Activated T-cell treated with anti-CD3 and anti-CD28 coated beads, Interleukin-2, amount 50 U/mL, for 1 hour (primary cell): ENCODE measurements at places on chromosomes 12 and 14.

GRCh38 chr12:127170226-127171180 lies 1096.5 kb upstream of the TMEM132C start:
- DNase-seq: no peak

DNA sequence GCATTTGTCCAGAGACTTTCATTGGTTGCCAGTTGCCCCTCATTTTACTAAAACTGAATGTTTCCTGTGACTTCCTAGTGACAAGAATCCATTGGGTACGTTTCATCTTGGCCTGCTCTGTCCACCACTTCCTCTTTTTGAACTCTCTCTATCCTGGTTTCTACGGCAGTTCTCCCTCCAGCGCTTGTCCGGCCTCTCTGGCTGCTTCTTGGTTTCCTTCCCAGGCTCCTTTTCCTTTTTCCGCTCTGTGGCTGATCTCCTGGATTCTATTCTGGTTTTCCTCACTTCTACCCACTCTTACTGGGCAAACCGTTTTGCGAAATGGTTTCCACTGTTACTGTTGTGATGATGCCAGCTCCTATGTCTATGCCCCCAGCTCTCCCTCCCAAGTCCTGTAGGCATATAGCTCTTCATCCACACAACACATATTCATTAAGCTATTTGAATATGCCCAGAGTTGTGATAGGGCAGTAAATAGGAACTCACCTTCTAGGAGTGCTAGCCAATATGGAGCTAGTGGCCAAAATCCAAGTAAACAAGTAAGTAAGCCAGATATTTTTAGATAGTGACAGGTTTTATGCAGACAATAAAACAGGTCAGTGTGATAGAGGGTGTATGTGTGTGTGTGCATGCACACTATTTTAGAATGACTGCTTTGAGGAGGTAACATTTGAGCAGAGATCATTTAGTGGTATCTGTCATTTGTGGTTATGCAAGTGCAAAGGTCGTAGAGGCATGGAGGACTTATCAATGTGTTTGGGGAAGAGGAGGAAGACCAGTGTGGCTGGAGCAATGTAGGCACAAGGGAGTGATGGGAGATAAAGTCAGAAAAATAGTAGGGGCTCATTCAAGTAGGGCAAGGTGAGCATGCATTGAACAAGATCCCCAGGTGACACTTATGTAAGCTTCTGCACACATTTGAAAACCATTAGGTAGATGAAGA lies 27.9 kb upstream of the CTDSP2 start:
- no peak for DNase-seq

DNA sequence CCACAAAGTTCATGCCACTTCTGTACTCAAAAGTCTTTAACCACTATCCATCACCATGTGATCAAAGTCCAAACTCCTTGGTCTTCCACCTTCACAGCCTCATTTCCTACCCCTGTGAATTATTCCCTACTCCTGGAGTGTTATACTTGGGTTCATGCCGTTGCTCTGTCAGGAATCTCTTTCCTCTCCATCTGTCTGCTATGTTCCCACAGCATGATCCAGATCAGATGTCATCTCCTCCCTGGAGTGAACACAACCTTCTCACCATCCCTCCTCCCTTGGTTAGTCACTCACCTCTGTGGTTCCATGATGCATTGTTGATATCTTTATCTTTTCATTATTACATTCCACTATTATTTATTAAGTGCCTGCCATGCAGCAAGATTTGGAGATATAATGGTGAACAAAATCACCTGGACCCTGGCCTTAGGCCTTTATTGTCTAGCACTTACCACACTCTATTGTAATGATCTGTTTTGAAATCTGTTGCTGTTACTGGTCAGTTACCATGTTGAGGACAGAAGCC lies 22.4 kb downstream of the LACRT start:
- no peak for DNase-seq

GRCh38 chr12:124107351-124107750 lies 134.3 kb downstream of the ZNF664 start:
- no peak for DNase-seq

DNA sequence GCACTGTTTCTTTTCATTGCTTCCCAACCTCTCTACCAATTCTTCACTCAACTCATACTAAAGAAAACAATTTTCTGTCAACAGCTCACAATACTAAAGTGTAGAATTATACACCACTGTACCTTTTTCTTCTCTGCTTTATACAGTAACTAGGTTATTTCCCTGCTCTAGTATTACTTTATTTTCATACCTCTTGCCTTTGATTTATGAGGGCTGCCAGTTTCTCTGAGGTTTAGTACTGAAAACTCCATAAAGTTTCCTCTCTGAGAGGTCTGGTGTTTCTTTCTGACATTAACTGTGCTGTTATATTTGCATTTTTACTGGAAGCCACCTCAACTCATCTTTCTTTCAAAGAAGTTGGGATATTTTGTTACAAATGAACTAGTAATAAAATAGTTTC lies 63.0 kb upstream of the GRIP1 start:
- DNase-seq: no peak

GRCh38 chr12:29517264-29517663 lies 19.8 kb upstream of the OVCH1 start:
- DNase-seq: no peak

- DNase-seq: peak; percentile 71
These were observed at the start of gene BATF for GRCh38 chr14:75522224-75522982. TSS of gene BATF (plus strand) at chr14:75522469. CDS start at chr14:75522683, 214 bp downstream.

GRCh38 chr12:1322821-1323220 lies 271.6 kb downstream of the FBXL14 start:
- no peak for DNase-seq

DNA sequence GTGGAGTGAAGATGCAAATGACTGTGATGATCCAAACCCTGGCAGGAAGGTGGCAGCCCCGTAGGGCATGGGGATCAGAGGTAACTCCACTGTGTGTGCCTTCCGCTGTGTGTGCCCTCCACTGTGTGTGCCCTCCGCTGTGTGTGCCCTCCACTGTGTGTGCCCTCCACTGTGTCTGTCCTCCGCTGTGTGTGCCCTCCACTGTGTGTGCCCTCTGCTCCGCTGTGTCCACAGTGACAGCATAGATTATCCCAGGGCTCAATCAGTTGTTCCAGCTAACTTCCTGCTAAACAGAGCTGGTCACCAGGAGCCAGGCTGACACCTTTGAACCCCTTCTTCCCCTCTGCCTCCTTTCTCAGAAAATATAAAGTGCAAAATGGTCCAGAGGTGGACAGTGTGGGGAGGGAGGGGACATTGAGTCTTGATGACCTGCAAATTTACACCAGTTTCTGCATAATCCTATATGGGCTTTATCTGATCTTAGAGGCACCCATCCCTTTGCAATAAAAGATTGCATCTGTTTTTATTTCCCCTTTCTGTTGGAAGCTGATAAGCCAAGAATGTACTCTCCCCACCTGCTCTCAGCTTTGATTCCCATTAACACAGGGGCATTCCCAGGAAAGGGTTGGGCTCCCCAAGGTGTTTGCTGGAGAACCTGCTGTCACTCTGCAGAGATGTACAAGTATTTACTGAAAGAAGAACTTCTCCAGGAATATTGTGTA lies 21.6 kb upstream of the HNF1A start:
- no peak for DNase-seq

GRCh38 chr12:53197011-53197640 lies 9.9 kb downstream of the ITGB7 start:
- DNase-seq: peak; percentile 18

- no peak for DNase-seq
These were observed 25.7 kb downstream of the SERPINA10 start for GRCh38 chr14:94267352-94267751.

DNA sequence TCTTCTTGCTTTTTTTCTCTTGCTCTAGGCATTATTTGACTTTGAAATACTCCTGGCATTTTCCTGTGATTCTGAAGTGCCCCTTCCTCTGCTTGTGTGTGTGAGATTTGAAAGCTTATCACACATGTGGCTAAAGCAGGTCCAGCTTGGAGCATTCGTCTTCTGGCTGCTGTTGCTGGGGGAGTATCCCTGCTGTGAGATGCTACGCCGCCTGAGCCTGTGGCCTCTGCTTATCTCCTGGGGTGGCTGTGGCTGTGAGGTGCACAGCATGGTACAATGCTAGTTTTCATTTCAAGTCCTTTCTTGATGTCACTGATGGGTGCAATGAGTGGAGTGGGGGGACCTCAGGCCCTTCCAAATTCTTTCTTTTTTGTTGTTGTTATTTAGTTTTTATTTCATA lies 371.8 kb downstream of the ZFP36L1 start:
- no peak for DNase-seq

DNA sequence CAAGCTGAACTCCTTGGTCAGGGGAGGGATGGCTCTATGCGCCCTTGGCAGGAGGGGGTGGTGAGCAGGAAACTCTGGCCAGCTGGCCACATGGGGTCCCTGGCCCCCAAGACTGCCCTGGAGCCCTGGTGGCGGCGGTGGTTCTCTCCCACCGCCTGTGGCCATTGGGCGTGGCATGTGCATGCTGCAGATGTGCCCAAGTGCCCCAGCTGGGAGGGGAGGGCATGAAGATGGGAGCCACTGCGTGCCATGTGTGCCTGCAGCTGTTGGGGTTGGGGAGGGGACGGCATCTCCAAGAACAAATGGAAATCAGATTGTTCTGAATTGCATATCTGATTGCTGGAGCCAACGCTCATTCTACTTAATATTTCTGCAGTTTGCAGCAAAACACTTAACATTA lies 115.7 kb upstream of the IGF1 start:
- DNase-seq: no peak
